ENCODE measurements at places on chromosomes 5 and 9.

GRCh38 chr5:175335691-175336090 is 108.3 kb downstream of the DRD1 start:
- no peak for DNase-seq

- peak; percentile 4 for DNase-seq
Measured at GRCh38 chr9:108273988-108274387, 581.8 kb downstream of the ACTL7B start.

GRCh38 chr5:81825237-81825636 is 74.3 kb upstream of the SSBP2 start:
- peak; percentile 69 for DNase-seq

- DNase-seq, result no peak
Measured at GRCh38 chr9:1051584-1052275, 1.6 kb downstream of the DMRT2 start.

DNA sequence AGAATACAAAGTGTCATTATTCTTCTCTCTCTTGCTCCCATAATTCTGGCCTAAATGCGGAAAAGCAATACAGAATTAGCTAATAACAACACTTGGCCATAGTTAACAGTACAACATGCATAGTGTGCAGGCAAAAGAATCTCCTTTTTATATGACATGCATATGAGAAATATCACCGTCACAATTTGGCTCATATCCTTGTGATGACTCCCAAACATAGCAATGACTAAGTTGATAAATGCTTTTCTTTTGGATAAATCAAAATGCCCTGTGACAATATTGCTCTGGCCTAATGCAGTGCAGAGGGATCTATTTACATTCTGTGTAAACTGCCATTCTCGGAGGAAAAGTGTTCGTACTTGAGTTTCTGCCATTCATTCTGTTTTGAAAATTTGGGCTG is 121.9 kb upstream of the GHR start:
- DNase-seq, result no peak

DNA sequence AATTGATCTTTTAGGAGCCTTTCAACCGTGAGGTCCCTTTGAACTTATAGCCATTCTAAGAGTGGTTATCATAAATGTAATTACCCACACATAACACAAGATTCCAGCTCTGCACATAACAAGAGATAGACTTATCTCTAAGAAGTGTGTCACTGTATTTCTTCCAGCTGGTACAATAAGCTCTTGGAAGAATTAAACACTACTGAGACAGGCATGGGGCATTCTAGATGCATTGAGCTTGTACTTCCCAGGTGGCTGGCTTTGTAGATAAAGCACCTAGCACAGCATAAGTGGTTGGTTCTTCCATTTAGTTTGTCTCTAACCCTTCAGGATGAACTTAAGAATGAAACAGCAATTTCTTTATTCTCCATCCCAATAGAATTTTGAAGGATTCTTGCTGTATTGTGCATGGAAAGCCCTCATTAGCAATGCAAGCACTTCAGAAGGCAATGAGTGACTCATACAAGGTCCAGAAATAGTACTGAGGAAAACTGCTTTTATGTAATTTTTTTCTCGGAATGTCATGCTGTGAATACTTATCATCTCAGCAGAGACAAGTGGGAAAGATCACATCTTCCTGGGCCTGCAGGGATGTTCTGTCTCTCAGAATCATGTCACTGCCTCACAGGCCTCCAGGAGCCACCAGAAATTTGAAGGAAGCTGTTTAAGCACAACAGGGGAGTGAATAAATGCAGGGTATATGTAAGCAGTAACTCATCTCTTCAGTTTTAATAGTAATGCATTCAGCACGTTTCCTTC is 91.1 kb upstream of the CD180 start:
- no peak for DNase-seq

DNA sequence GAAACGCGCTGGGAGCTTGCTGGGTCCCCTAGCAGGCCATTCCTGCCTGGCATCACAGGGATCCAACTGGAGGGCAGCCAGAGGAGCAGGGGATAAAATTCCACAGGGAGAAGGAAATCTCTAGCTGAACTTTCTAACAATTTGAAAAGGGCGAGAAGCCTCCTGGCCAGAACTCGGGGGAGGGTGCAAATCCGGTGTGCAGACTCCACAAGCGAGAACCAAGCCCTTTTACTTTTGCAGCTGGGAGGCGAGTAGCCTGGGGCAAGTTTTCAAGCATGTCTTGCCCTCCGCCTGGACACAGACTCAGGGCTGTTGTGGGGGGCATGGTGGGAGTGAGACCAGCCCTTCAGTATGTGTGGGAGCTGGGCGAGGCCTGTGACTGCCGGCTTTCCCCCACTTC is 14.3 kb upstream of the POU5F2 start:
- no peak for DNase-seq

DNA sequence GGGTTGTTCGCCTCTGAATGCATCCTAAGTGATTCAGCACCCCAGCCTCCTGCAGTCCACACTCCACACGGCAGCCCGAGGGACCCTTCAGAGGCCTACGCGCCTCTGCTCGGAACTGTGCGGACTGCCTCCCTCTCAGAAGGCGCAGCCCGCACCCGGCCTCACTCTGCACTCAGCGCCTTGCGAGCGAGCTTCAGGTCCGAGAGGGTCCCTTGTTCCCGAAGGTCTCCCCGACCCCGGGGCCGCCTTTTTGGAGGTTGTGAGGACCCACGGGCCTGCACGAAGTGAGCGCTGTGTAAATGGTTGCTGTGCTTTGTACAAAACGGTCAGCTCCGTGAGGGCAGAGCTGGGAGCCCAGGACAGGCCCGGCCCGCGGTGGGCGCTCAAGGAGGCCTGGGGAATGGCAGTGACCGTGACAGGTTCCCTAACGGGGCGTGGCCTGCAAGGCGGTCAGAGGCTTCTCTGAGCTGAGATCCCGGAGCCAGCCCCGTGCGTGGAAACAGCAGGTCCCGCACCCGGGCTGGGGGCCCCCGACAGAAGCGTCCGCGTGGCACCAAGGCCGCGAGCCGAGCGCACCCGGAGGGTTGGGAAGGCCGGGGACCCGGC is 698 bp upstream of the CACNA1B start:
- no peak for DNase-seq

DNA sequence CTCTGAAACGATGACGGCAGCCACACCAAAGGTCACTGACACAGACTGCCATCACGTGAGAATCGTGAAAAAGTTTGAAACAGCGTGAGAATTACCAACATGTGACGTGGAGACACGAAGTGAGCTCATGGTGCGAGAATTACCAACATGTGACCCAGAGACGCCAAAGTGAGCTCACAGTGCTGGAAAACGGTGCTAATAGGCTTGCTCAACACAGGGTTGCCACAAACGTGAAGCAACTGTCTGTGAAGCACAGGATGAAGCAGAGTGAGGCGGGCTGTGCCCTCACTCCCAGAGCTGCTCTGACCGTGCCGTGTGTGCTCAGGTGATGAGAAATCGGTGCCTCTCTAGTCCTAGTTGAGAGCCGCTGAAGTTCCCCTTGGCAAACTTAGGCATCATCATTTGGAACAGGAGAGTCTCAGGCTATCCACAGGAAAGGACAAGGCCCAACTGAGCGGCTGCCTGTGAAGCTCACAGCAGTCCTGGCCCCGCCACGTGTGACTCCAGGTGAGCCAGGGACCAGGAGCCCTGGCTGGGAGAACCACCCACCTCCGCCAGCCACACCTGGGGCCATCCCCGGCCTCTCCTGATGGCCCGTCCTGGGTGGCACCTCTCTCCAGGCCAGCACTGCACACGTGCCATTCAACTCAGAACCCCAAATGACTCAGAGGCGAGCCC is 29.8 kb upstream of the SLC6A3 start:
- no peak for DNase-seq

GRCh38 chr5:178238711-178239592 is 6.3 kb upstream of the PHYKPL start:
- no peak for DNase-seq

DNA sequence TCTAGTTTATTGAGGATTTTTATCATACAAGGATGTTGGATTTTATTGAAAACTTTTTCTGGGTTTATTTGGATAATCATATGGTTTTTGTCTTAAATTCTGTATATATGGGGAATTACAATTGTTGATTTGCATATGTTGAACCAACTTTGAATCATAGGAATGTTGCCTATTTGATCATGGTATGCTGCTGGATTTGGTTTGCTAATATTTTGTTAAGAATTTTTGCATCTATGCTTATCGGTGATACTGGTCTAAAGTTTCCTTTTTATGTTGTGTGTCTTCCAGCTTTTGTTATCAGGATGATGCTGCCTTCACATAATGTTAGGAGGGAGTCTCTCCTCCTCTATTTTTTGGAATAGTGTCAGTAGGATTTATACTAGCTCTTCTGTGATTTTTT is 745.0 kb downstream of the PRELID2 start:
- no peak for DNase-seq

DNA sequence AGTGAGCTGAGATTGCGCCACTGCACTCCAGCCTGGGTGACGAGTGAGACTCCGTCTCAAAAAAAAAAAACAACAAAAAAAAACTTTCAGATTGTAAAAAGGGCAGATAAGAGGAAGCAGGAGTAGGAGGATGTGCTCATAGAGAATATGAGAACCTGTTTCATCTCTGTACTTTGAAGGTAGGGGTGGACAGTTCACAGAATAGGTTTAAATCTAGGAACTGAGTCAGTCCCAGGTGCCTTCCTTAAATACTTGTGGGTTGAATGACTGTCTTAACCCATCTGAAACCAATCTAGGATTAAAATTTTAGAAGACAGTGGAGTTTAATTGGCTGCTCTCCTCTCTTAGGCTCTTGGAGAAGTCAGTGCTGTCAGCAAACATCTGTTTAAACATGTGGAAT is 12.4 kb downstream of the POLK start:
- no peak for DNase-seq

DNA sequence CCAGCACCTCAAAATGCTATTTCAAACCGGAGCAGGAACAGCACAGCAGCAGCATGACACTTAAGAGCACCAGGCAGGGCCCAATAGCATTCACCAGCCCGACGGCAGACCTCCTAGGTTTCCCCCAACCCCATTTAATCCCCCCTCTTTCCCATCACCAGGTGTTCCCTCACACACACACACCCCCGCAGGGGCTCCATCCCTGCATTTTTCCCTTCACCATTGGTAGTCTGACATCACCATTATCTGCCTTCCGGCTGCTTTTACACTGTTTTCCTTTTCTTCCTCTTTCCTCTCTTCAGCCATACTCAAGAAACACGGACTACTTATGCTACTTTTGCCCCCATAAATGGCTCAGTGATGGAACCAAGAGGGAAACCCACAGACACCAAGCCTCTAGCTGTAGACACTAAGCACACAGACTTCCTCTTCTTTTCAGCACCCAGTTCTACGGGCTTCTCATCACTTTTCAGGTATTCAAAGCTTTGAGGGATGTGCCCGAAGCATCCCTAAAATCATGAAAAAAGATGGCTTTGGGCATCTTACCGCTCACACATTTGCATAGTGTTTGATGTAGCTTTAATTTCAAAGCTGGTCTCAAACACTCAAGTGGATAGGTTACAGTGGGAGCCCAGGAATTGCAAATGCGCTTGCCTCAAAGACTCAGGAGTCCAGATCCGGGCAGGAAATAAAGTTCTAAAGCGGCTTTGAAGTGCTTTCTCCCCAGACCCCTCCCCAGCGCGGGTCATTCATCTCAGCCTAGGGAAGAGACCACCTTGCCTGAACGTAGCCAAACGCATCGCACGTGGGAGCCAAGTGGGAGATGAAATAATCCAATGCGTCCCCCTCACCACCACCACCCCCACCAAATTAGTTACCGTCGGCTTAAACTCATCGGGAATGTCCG is 141.5 kb downstream of the TSSK1B start:
- no peak for DNase-seq

DNA sequence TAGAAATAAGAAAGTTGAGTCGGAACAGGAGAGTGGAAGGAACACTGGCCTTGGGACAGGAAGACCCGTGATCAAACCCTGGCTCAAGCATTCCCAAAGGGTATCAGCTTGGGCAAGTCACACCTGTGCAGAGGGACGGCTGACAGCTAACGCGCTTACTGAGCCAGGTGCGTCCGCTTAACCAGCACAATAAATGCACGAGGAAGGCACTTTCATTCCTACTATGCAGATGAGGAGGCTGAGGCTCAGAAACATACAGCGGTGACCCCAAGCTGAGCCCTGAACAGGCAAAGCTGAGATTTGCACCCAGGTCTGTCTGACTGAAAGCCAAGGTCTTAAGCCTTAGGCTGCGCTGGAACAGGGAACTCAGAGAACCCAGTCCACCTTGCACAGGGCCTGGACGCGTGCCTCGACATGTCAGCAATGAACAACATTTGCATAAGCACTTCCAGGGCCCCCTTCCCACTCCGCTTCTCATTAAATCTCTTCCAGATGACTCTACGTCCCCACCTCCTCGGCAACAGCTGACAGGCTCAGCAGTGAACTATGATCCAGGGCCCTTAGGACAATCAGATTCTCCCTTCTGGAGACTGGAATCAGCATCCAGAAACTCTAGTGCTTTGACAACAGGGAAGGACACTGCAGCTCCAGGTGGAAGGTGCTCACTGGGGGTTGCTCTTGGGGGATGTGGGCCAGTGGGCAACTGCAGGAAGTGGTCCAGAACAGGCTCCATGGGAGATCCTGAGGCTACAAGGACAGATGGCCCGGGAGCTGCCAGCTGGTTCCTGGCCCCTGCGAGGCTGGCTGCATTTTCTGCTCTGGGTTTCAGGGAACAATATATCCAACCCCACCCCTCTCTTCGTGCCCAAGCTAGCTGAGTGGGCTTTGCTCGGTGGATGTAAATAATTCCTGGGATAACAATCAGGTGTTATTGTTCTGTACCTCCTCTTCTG is 35.2 kb downstream of the SH3PXD2B start:
- no peak for DNase-seq

GRCh38 chr5:83570916-83571315 is 99.4 kb downstream of the VCAN start:
- no peak for DNase-seq

DNA sequence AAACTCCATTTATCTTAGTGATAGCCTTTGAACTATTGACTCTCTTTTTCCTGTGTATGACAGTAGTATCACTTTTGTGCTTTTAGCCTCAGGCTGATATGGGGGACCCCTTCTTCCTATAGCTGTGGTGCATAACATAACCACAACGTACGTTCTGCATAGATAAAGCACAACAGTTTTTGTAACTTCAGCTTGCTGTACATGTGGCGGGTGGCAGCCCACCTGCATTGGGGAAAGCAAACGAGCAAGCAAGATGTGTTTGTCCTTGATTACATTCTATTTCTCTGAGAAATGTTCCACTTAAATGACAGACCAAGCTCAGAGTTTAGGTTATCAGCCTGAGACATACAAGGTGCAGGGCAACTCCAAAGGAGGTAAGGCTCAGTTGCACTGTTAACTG is 309.4 kb downstream of the KDM4C start:
- DNase-seq, result peak; percentile 81

- DNase-seq, result no peak
Measured at GRCh38 chr5:106019261-106019660, 1651.5 kb downstream of the EFNA5 start.

DNA sequence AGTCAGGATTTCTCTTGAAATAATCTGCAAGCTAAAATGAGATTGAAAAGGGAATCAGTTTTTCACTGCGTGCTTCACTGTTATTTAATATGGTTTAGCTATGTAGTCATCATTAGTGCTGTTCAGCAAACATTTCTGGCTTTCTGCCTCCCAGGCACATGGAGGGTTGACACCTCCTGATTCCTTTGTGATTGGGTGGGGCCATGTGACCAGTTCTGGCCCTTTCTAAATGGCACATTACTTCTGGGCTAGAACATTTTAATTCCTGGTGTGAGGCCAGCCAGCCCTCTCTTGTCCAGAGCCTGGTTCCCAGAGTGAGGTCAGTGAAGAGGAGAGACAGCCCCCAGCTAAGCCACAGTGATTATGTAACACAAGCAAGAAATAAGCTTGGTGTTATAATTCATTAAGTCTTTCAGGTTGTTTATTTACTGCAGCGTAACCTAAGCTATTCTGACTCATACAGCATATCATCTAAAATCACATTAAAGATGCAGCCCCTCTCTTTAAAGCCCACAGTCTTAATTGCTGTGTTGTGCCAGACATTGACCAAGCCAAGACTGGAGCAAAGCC is 17.4 kb upstream of the ARSI start:
- no peak for DNase-seq
